ENCODE measurements at places on chromosomes 2 and 18. TPM values are rescaled to one million over a fixed set of nuclear protein-coding genes. Genes with fewer than 3 reads are reported as not detected.

The LRRC30 gene
- total RNA-seq, result not detected

The DTNA gene
- 17.9 TPM for total RNA-seq

DNA sequence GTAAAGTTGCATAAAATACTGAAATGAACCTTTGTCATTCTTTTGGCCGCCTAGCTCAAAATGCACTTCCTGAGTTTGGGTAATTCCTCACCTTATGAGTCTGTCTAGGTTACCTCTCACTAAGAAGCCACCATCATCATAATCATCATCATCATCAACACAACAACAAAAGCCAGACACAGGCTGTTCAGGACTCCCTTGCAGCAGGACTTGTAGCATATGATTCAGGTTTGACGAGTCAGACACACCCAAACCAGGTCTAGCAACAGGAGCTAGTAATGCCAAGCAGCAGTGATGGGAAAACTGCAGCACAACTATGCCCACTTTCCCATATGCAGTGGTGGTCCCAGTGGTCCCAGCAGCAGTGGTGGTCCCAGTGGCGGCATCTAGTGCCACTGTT, 2.8 kb upstream of the SGO2 start:
- peaks cover 2% of the 10 kb centered on the region for H3K27me3 ChIP-seq
- DNase-seq, result no peak
- no peaks in the 10 kb centered on the region for H3K36me3 ChIP-seq
- H3K27ac ChIP-seq, result no peak overlapping the region
- no peak overlapping the region for H3K4me3 ChIP-seq

The FSHR gene
- total RNA-seq, result not detected

DNA sequence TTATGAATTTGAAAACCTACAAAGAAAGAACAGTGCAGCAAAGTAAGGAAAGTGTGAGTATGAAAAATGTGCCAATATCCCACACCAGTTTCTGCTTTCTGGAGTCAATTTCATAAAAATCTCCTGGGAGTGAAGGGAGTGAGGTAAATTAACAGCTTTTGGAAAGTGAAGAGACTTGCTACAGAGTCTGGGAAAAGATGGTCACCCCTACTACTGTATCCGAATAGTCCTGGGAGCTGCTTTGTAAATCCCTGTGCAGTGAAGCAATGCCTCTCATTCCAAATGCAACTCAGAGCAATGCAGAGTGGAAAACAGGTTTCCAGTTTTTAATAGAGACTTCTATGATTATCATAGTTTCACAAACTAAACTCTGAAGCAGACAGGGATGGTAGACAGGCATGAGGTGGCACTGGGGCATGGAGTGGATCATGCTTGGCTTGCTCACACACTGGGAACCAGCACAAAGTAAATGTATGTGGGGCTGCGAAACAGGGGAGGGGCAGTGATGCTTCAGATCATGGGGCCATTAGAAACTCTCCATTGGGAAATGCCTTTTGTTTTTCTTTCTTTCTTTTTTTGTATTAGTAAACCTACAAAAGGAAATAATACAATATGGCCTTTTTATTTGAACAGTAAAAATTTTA, 10.6 kb downstream of the COL5A2 start:
- no peak overlapping the region for H3K27ac ChIP-seq
- H3K27me3 ChIP-seq, result no peaks in the 10 kb centered on the region
- no peak for DNase-seq

DNA sequence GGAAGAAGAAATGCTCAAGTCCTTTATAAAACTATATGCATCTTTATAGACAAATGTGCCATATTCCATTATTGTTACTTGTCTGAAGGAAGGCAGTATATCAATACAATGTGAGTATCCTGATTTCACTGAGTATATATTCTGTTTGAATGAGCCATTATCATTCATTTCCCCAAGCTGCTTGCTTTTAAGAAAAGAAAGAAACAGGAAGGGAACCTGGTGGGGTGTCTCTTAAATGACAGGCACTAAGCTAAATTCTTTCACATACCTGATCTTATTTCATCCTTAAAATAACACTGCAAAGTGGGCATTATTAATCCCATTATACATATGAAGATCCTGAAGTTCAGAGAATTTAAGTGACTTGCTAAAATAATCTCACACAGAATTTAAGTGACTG, 307.9 kb downstream of the SLC8A1 start:
- H3K27ac ChIP-seq, result no peak overlapping the region
- H3K27me3 ChIP-seq, result no peaks in the 10 kb centered on the region
- no peaks in the 10 kb centered on the region for H3K4me1 ChIP-seq
- DNase-seq, result no peak

- peaks cover 1% of the 10 kb centered on the region for H3K27me3 ChIP-seq
- no peaks in the 10 kb centered on the region for H3K36me3 ChIP-seq
- no peak overlapping the region for H3K4me3 ChIP-seq
- no peak for DNase-seq
- no peak overlapping the region for H3K27ac ChIP-seq
Measured at GRCh38 chr18:11669948-11670275, 19.2 kb upstream of the GNAL start.

The BOLL gene
- total RNA-seq, result not detected

DNA sequence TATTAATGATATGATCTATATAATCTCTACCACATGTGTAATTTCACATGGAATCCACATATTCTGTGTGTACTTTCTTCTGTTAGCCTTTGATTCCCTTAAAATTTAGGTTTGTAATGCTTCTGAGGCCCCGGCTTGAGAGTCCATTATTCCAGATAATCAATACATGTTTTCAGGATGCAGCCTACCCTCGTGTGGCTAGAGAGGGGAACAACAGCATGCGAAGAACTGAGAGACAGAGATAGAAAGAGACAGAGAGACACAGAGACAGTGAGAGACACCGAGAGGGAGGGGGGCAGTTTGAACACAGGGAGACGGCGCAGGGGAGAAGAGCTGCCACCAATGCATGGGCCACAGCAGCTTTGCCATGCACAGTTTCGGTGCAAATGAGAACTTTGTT, 185.4 kb downstream of the SNTG2 start:
- DNase-seq, result no peak
- H3K36me3 ChIP-seq, result no peaks in the 10 kb centered on the region
- no peaks in the 10 kb centered on the region for H3K27me3 ChIP-seq
- no peak overlapping the region for H3K27ac ChIP-seq

Data from endothelial cell (in vitro differentiated cells).